ENCODE measurements at places on chromosomes 12 and 14.
A peak's percentile ranks its signal among the peaks of the same experiment; 100 is the strongest.

GRCh38 chr12:106527356-106527755 is 55.4 kb upstream of the RFX4 start:
- no peak for DNase-seq

GRCh38 chr12:127300753-127301152 is 966.2 kb upstream of the TMEM132C start:
- DNase-seq, result no peak

DNA sequence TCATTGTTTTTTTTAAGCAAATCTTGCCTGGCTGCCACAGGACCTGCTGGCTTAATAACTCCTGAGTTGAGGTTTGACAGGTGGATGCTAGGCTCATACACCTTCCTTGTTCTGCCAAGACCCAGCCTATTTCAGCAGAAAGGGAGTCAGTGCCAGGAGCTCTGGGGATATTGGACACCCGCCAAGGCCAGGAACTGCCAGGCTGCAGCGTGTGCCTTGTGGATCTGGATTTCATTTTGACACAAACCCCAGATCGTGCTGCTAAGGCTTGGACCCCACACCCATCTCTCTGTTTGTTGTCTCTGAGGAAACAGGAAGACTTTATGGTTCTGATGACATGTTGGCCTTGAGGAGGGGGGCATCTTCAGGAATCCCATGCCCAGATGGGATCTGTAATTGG is 44.4 kb upstream of the PRIMA1 start:
- no peak for DNase-seq

DNA sequence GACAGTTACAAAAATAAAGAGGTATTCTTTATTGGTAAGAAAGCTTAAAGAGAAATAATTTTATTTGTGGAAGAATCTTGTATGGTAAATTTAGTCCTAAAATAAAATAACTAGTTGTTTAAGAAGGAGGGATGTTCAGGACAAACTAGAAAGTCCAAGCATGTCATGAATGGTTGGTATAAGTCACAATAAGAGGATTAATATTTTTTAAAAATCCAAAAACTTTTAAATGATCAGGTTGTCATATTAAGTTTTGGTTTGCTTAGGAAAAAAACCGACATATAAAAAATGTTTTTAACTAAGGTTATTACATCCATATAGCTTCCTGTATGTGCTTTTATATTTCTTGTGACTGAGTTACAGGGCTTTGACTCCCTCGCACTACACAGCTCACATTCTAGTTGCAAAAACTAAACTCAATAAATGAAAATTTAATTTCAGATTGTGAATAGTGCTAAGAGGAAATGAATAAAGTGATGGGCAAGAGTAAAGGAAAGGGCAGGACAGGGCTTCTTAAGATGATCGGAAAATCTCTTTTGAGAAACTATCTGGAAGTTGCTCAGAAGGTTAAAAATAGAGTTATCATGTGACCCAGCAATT is 80.7 kb upstream of the METAP2 start:
- peak; percentile 32 for DNase-seq

- DNase-seq, result no peak
These were observed 101.9 kb downstream of the NPAS3 start for GRCh38 chr14:33040372-33041140.

- DNase-seq, result no peak
These were observed 161.0 kb downstream of the CRADD start for GRCh38 chr12:93838193-93838592.

- no peak for DNase-seq
These were observed 51.3 kb downstream of the FAM222A start for GRCh38 chr12:109764776-109765445.

- no peak for DNase-seq
These were observed 34.0 kb upstream of the AP4S1 start for GRCh38 chr14:30991408-30991807.

DNA sequence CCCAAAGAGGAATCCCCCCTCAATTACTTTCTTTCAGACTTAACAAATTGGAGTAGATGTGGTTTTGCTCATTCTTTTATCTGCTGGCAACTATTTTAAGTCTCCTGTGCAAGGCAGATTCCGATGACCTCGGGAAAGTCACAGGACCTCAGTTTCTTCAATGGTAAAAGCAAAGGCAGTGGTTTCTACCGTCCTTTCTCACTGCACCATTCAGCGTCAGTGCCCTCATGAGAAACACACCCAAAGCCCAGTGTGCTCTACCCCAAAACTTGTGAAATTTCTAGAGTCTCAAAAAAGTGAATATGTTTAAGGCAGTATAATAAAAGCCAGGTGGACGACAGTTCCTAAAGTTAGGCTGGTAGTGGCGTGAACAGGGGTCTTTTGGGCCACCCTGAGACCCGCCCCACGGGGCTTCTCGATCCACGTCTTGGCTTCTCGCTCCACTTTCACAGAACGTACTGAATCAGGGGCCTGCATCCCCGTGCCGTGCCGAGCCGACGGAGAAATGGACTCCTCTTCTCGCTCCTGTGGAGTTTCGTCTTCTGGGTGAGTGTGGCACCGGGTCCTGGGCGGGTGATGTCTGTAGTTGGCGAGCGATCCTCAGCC is 1.3 kb upstream of the ARHGAP5 start:
- peak; percentile 35 for DNase-seq

- DNase-seq, result no peak
These were observed 40.6 kb upstream of the GLIPR1 start for GRCh38 chr12:75439930-75440329.

DNA sequence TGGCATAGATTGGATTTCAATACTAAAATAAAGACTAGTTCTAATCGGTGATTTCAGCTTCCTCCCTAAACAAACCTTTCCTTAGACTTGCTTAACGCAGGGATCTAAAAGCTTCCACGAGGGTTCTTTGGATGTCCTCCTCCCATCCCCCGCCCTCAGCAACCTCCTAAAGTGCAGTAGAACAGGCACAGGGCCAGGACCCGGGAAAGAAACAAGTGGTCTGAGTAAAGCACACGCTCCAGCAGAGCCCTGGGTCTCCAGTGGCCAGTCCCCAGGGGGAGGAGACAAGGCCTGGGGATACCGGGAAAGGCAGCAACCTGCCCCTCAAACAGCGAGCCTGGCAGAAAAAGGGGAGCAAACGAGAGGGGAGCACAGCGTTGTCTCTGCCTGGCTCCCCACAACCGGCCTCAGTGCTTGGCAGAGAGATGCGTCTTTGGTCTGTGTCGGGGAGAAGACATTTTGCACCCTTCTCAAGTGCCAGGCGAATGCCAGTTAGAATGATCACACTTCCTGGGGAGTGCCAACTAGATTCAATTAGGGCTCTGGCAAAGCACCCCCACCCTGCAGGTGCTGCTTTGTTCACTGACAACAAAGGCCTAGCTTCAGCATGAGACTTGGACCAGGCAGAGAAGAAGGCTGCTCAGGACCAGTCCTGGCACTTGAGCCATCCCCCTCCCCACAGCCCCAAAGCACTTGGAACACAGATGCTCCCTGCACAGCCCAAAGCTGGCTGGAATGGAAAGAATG is 17.1 kb upstream of the SLC6A12 start:
- no peak for DNase-seq

DNA sequence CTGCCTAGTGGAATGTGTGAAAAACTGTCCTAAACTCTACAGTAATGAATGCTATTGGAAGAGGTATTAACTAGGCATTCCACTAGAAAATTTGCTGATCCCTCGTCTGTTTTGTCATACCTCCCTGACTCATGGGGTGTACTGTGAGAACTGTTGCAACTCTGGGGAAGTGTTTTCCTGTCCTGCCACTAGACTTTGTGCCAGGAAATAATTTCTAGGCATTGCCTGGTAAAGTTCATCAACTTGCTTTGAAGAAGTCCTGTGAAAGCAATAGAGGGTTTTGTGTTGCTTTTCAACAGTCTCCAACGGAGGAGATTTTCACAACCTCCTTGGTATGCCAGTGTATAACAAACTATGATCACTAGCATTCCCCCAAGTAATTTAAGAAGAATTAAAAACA is 139.9 kb downstream of the AKAP6 start:
- no peak for DNase-seq

DNA sequence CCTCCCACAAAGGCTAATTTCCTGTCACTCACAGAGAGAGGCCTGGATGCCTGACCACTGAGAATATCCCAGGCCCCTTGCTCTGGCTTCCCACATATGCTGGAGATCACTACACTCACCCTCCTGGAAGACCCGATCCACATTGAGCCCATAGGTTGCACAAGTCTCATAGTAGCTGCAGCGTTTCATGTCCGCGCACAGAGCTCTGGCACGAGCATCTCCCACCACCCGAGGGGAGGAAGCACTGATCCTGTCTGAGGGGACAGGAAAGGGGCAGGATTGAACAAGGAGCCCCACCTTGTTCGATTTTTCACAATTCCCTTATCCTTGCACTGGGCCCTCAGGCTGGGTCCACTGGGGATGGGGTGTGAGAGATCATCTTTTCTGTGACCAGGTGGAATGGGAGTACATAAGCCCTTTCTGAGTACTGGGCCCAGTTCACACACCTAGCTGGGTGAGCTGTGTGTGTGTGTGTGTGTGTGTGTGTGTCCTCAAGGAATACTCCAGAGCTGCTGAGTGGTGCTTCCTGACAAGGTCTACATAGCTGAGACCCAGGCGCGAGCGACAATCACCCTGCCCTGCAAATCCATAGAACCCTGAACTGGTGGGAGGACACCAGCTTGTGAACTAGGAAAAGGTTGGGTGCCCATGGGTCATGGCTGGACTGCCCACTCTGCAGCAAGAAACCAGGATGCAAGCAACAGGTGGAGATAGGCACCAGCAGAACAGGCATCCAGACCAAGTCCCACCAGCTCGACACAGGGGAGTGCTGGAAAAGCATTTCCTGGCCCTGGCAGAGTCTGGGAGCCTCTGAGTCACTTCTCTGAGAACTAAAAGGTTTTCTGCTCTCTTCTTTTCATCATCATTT is 5.6 kb downstream of the AGAP2 start:
- no peak for DNase-seq

DNA sequence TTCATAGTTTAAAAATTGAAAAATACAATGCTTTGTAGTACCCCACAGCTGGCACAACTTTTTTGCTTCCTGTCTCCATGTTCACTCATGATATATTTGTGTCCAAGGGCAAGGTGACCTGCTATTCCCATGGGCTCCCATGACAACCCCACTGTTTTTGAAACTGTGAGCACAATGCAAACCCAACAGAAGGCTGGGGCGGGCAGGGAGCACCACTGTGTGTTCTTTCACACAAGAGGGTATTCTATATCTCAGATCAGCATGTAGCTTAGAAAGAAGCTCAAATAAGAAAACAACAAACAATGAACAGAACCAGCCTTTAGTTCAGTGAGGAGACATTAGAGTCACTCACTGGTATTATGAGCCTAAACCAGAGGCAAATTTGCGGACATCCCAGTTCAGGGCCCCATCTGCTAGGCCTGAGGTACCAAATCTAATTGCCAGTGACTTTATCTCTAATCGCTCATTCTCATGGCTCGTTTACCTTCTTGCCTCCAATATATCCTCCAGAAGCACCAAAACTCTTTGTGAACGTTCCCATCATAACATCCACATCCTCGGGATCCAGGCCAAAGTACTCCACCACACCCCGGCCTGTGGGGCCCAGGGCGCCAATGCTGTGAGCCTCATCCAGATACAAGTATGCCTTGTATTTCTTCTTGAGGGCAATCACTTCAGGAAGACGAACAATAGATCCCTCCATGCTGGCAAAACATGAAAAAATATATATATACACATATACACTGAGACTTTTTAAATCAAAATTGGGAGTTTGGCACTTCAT is 56.4 kb upstream of the ISM2 start:
- DNase-seq, result no peak

- DNase-seq, result no peak
These were observed 370.6 kb upstream of the PRICKLE1 start for GRCh38 chr12:42960087-42960527.

Measured in hematopoietic multipotent progenitor cell treated with erythropoietin and hydrocortisone succinate and interleukin-3 and kit ligand, for 8 days (in vitro differentiated cells).